ENCODE measurements at places on chromosomes 3 and 15.

GRCh38 chr3:64290161-64290560 lies 64.9 kb upstream of the PRICKLE2 start:
- DNase-seq = no peak

- DNase-seq = no peak
Observed at GRCh38 chr15:74535388-74536084, 5.5 kb upstream of the ARID3B start.

- DNase-seq = no peak
Observed at GRCh38 chr3:45953536-45953935, 10.3 kb downstream of the CXCR6 start.

- no peak for DNase-seq
Observed at GRCh38 chr3:134737516-134737915, 57.5 kb upstream of the EPHB1 start.

DNA sequence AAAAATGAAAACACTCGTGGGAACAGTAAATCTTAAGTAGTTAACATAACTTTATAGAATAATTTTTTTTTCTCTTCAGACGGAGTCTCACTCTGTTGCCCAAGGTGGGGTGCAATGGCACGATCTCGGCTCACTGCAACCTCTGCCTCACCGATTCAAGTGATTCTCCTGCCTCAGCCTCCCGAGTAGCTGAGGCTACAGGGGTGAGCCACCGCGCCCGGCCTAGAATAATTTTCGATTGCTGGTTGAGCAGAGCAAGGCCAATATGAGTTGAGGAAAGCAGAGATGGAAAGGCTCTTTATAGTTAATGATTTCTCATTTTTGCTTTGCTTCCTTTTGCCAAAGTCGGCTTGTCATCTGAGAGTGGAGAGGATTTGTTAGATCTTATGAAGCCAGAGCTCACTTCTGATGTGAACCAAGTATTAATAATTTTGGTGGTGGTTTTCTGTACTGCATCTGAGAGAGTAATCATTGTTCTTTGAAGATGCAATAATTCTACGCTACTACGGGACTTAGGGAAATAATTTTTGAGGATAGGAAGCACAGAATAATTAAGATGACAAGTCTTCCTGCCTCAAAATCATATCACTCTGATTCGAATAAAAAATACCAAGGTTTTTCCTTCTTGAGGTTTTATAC lies 1.6 kb upstream of the GOLM2 start:
- DNase-seq = no peak

GRCh38 chr3:77195766-77196545 lies 156.1 kb downstream of the ROBO2 start:
- no peak for DNase-seq

- DNase-seq = no peak
Observed at GRCh38 chr15:44603126-44603525, 60.3 kb downstream of the SPG11 start.

DNA sequence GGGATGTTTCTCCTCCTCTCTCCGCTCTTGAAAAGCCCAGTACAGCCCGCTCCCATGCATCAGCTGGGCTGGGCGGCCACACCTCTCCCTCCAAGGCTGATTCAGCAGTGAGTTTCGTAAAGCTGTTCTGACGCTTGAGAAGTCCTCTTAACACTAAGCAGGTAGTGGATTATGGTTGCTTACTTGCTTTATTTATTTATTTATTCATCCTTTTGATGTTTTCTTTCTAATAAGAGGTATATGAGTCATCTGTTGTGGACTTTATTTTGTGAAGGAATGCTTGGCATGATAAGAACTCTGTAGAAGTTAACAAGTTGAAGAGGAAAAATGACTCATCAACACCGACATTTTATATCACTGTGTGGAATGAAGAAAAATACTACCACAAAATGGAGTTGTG lies 285.0 kb downstream of the SQOR start:
- DNase-seq = no peak

- no peak for DNase-seq
Observed at GRCh38 chr15:74777769-74778598, 3.9 kb upstream of the CSK start.

GRCh38 chr3:183312433-183312832 lies 59.4 kb downstream of the B3GNT5 start:
- DNase-seq = no peak

DNA sequence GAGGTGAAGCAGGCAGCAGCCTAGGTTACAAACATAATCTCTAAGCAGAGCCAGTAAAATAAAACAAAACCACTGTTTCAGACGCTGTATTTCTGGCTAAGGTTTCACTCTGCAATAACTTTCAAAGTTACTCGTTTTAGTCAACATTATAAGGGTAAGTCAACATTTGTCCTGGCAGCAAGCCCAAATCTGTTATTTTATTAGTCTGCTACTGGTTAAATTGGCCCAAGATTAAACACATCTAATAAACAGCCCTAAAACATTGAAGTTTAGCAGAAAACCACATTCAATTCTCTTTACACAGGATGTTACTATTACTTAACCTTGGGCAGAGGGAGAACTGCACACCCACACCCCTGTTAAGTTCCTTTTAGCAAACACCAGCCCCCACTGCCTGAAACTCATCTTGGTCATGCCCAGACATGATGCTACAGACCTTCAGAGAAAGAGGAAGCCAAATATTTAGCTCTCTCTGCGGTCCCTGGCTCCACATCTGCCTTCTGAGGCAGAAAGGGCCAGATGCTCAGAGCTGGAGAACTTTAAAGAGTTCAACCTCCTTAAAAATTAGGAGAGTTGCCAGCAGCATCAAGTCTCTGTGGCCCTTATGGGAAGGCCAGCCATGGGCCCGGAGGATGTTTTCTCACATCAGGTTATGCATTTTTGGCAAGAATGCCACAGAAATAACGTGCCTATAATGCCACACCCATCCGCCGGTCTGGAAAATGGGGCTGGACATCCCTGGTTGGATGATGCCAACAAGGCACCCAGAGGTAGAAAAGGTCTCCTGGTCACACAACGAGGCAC lies 17.9 kb downstream of the ARHGEF3 start:
- DNase-seq = peak; percentile 36

GRCh38 chr15:62069551-62069950 lies 2.8 kb downstream of the C2CD4A start:
- no peak for DNase-seq

DNA sequence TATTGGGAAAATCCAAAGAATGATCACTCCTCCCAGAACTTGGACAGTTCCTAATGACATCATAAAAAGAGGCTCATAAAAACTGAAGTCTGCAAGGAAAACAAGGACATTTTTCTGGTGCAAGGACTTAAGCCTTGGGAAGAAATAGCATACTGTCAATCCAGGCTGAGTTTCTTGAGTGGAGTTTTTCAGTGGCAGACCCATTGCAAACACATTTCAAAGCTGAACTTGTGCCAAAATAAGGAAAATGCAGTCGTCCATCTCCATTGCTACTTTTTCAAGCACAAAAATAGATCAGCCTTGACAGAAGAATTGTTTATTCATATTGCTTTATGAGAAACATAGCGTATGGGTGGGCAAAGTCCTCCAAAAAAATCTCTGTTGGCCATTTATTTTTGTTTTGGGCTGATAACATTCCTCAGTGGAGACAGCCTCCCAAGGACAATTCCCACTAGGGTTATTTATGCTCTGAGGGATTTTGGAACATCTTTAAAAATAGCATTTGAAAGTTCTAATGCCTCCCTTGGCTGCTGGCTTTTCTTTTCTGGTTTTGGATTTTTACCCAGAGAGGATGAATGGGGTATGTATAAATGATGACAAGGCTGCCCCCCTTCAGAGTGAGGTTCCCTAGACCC lies 220.0 kb downstream of the CADPS start:
- DNase-seq = no peak

- no peak for DNase-seq
Observed at GRCh38 chr3:162491952-162492351, 995.3 kb downstream of the OTOL1 start.

DNA sequence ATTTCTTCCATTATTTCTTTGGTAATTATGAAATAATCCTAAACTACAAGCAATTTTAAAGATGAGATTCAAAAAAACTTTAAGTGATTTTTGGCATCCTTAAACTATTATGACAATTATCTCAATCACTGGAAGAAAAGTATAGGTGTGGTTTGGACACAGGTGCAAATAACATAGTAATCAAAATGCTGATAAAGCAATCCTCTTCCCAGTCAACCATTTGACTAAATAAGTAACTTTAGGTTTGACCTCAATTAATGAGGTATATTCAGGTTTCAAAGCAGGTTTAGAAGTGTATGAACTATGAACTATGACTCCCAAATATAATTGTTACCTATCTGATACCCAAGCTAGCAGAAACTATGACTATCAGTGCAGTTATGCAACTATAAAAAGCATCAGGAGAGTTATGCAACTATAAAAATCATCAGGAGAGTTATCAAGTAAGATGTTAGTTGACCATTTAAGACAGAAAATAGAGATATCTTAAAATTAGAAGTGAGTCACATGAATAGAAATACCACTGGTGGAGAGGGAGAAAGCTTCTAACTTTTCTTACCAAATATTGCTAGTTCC lies 8.9 kb upstream of the CNTN3 start:
- DNase-seq = no peak

- no peak for DNase-seq
Observed at GRCh38 chr15:72358650-72359171, 17.1 kb downstream of the HEXA start.

DNA sequence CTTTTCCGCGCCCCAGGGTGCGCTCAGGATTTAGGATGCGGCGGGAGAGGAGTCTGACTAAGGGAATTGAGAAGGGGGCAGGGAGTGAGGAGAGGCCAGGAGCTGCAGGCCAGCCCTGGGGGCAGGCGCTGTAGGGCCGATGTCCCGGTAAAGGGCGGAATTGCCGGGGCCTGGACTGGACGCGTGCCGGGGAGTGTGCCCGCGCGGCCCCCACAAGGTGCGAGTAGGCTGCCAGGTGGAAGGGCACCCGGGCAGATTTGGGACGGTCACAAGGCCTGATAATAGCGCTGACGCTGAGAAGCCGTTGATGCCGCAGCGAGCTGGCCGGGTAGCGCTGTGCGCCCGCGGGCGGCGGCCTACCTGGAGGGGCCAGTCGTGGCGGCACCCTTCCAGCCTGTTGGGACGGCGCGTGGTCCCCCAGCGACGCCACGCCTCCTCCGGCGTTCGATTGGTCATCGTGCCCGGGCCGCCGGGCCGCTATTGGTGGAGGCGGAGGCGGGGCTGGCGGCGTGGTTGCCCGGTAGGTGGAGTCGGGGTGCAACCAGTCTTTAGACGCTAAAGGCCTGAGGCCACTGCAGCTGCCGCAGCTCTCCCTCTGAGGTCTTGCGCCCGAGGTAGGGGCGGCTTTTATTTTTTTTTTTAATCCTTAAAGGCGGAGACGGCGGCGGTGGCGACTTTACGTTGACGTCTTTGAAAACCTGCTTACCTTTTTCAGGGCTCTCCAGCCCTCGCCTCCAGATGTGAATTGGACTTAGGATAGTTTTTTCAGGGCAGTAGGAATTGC lies 903 bp downstream of the SLC25A38 start:
- DNase-seq = peak; percentile 94

GRCh38 chr15:27222479-27222878 lies 251.5 kb downstream of the GABRG3 start:
- DNase-seq = no peak

GRCh38 chr3:113626503-113627371 lies 69.7 kb downstream of the USF3 start:
- no peak for DNase-seq

DNA sequence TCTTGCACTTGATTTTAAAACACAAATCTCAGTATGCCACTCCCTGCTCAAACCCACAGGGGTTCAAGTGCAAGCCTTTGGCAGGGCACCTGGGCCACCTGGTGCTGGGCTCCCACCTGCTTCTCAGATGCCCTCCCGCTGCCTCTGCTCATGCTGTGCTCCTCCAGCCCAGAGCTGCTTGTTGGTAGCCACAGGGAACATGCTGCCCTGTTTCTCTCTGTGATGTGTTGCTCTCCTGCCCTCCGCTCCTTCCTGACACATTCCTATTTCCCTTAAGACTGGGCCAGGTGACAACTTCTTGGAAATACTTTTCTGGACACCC lies 27.1 kb upstream of the KY start:
- no peak for DNase-seq

- no peak for DNase-seq
Observed at GRCh38 chr3:2872884-2873283, 237.3 kb downstream of the IL5RA start.

DNA sequence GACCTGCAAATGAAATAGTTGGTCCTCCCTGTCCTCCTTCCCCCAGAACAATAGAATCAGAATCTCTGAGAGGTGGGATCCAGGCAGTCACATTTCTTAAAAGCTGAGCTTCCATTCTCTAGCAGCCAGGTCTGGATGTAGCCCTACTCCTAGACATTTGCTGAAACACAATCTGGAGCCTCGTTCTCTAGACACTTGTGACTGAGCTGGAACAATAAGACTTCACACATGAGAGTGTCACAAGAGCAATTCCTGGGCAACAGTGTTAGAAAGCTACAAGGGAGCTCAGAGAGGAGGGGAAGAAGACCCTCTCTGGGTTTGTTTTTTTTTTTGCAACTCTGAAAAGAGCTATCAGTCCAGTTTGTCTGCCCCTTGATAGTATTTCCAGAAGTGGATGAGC lies 14.5 kb downstream of the CORO2B start:
- DNase-seq = no peak

GRCh38 chr3:130491431-130491830 lies 25.5 kb upstream of the COL6A6 start:
- no peak for DNase-seq

GRCh38 chr3:62366126-62366484 lies 7.2 kb downstream of the FEZF2 start:
- DNase-seq = no peak

- no peak for DNase-seq
Observed at GRCh38 chr15:101810456-101810855, 1.5 kb upstream of the OR4F15 start.

- no peak for DNase-seq
Observed at GRCh38 chr15:42728560-42728959, 8.4 kb downstream of the CDAN1 start.

- no peak for DNase-seq
Observed at GRCh38 chr3:38327335-38328009, 19.1 kb upstream of the XYLB start.

DNA sequence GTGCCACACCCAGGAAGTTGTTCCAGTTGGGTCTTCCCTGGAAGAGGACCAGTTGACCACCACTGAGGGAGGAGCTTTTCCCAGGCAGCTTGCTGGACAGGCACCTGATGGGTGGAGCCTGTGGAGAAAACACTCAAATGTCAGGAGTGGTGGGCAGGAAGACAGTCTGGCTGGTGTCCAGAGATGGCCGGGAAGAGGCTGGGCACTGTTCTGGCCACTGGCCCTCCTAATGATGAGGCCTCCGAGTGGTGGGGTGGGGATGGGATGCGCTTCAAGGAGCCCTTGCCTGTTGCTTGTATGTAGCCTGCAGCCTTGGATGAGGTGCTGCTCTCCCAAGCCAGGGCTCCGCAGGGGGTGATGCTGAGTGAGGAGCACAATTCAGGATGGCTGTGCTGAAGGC lies 12.3 kb downstream of the PLEKHO2 start:
- no peak for DNase-seq

- no peak for DNase-seq
Observed at GRCh38 chr15:81270781-81271491, 53.0 kb downstream of the STARD5 start.

DNA sequence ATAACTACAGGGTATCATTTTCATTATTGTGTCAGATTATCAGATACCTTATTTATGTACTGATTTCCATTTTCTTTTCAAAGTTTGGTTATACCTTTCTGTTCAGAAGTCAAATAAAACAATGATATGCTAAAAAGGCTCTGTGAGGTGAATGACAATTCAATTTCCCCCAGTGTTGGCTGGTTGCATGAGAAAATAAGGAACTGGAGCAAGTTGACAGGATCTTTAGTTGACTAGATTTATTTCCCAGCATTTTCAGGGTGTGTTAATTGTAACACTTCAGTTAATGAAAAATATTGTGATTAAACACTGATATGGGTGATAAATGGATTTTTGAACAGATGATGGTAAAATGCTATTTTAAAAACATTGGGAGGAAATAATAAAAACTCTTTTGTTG lies 122.8 kb upstream of the FAM3D start:
- no peak for DNase-seq

GRCh38 chr3:188947401-188948280 lies 224.1 kb upstream of the TPRG1 start:
- DNase-seq = no peak

Measured in activated CD4-positive, alpha-beta T cell treated with anti-CD3 and anti-CD28 coated beads for 24 hours (primary cell).